Activated naive CD8-positive, alpha-beta T cell treated with anti-CD3 and anti-CD28 coated beads, Interleukin-2, amount 10 ng/mL, durations not matched to agents 7 days and 5 days (primary cell): ENCODE measurements at places on chromosomes 1 and 21. TPM values are rescaled to one million over a fixed set of nuclear protein-coding genes. Genes with fewer than 3 reads are reported as not detected.

RGS5 gene
- 4.4 TPM for total RNA-seq

GRCh38 chr1:172545396-172546004, 12.6 kb downstream of the SUCO start:
- DNase-seq, result no peak

DNA sequence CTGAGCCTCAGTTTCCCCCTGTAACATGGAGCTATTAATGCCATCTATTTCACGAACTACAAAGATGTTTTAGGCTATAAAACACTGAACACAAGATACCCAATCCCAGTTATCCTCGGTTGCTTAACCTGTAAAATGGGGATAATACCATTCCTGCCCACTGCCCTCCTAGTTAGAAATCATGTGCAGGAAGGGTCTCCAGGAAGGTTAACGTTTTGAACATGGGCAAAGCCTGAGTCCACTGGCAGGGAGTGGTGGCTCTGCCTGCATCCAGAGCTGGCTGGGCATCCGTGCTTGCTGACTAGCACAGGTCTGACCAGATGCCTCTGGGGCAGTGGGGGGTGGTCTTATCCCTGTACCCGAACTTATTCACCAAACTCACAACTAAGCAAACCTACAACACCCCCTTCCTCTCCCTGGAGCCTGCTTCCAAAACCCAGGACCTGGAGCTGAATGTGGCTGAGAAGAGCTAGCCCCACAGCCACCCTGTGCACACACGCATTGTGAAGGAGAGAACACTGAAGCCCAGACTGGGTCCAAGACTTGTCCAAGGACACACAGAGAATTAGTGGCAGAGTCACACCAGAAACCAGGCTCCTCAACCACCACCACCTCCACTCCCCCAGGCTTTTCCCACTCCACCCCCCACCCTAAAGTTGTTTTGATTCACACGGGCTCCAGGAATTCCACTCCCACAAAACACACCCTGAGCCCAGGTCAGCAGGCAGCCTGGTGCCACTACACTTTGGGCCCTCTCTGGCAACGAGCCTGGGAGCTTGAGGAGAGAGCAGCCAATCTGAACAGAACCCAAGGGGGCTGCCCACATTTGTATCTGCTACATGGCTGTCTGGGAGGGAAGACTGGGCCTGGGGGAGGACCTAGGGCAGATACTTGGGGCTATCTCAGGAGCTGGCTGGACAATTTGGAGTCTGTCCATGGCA, 1.6 kb downstream of the E2F2 start:
- peak; percentile 41 for DNase-seq

DNA sequence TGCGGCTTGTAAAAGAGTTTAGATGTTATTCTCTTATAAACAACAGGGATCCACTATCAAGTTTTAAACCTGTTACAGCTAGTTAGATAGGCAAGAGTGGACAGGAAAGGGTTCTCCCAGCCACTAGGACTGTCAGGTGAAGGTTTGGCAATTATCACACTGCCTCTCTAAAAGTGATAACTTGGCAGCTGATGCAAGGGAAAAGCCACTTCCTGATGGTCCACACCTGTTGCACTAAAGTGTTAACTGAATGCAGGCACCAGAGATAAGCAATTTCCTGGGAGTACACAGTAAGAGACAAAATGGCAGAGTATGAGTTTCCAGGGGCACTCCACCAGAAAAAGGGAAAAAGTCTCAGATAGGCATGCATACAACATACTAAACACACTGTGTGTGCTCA, 99.4 kb downstream of the VAV3 start:
- no peak for DNase-seq

GRCh38 chr1:25802915-25803314, 2.9 kb downstream of the SELENON start:
- no peak for DNase-seq

GRCh38 chr1:203325026-203325417, 19.7 kb downstream of the BTG2 start:
- DNase-seq, result peak; percentile 67
